ENCODE measurements at places on chromosomes 12 and 14. TPM values are rescaled to one million over a fixed set of nuclear protein-coding genes. Genes with fewer than 3 reads are reported as not detected.

The HOTAIR gene
- not detected for total RNA-seq

The DTX1 gene
- 12.0 TPM for total RNA-seq

The ARPC3 gene
- 177 TPM for total RNA-seq

The MUCL1 gene
- total RNA-seq: not detected

The TPI1 gene
- total RNA-seq: 200 TPM

The SPIC gene
- not detected for total RNA-seq

The GLIPR1L1 gene
- not detected for total RNA-seq

The SRRM4 gene
- not detected for total RNA-seq

The YLPM1 gene
- total RNA-seq: 121 TPM

The PLXNC1 gene
- total RNA-seq: 20.7 TPM

The DLGAP5 gene
- 1.3 TPM for total RNA-seq

The SRP54 gene
- 41.5 TPM for total RNA-seq

The RALGAPA1 gene
- 82.9 TPM for total RNA-seq

The ALX1 gene
- total RNA-seq: not detected

The CREBL2 gene
- 37.2 TPM for total RNA-seq

The OR4M1 gene
- not detected for total RNA-seq

The TIMELESS gene
- 7.5 TPM for total RNA-seq
